ENCODE measurements at places on chromosomes 12 and 14.
A peak's percentile ranks its signal among the peaks of the same experiment; 100 is the strongest.

DNA sequence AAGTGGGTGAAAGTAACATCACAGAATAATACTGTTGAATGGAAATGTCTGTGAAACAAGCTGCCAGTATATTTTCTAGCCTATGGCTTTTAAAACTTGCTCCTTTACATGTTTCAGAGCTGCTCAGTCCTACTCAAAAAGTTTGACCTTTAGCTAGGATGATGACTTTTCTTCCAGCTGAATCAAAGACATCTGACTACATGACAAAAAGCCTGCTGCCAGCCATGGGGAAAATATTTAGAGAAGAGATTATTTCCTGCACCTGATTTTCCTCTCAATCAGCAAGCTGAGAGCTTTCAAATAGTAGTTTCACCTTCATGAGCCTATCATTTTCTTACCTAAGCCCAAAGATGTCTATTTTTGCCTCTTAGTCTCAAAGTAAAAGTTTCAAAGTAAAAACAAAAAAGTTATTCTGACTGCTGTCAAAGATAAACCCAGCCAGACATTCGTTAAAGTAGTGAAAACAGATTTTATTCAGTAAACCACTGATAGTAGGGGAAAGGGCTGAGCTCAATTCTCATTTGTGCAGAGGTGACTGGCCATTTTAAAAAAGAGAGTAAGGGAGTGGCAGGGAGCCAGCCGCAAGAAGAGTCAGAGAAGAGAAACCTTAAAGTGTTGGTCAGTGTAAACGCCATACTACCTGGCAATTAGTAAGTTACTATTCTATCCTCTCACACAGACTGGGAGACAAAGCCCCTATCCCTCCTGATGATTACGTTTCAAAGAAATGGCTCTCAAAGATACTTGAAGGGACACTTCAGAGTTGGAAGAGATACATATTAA, 2.2 kb downstream of the ATP6V1D start:
- no peak for DNase-seq

- DNase-seq, result peak; percentile 34
Observed at GRCh38 chr14:52131640-52132320, 62.9 kb upstream of the NID2 start.

DNA sequence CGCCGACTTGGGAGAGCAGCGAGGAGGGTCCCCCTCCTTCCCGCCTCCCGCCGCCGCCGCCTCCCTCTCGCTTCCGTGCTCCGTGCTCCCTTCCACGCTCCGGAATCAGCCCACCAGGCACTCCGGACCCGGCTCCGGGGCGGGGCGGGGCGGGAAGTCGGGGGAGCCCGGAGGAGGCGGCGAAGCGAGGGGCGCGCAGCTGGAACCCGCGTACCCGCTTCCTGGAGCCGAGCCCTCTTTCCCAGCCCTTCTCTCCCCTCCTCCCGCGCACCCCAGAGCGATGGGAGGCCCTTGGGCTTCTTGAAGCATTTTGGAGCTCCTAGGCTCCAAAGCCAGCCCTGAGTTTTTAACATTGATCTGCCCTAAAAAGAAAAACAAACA, at the start of gene SYNDIG1L:
TSS of gene SYNDIG1L (minus strand) at position 9 of the 381 bp plus-strand sequence. CDS start 16,466 bp downstream, outside the sequence.
- DNase-seq, result no peak

DNA sequence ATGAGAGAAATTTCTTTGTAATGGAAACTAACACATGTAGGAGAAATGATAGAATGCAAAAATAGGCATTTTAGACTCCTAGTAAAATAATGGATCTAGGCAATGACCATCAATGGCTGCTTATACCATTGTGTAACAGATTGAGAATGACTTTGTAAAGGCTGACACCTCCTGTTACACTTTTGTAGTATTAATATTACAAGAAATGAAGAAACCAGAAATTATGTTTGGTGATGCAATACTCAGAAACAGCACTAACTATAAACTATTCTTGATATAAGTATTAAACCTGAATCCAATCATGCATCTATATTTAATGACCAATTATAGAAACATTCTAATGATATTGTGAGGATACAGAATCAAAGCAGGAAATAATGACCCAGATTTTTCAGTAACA, 108.5 kb upstream of the CNTN1 start:
- no peak for DNase-seq

- no peak for DNase-seq
Observed at GRCh38 chr14:75514673-75515628, 7.3 kb upstream of the BATF start.

DNA sequence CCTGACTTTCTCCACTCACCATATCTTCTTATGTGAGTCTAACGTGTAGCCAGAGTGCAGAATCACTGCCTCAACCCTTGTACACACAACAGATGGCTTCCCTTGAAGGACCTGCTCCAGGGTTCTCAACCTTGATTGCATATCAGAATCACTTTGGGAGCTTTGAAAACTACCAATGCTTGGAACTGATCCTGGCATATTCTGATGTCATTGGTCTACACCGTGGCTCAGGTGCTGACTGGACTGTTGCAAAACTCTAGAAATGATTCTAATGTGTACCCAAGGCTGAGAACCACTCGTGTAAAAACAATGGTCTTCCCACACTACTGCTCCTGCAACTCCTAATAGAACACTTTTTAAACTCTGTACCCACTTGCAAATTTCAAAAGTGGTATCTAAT, 18.5 kb downstream of the TMEM132D start:
- no peak for DNase-seq

GRCh38 chr12:120529641-120530417, 871 bp upstream of the COQ5 start:
- DNase-seq, result no peak

DNA sequence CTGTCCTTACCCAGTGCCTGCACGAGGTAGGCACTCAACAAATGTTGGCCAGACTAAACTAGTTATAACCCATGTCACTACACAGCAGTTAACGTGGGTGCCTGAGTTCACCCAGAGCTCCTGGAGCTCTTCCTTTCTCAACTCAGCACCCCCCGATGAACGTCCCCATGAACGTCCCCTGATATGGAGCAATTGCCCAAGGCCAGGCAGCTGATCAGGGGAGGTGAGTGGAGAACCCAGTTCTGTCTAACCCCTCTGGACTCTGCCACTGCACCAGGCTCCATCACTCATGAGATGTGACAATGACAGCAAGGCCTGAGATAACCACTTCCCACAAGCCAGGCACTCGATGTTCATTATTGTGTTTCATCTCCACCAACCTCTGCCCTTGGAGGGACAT, 199.0 kb downstream of the BCL11B start:
- DNase-seq, result no peak

DNA sequence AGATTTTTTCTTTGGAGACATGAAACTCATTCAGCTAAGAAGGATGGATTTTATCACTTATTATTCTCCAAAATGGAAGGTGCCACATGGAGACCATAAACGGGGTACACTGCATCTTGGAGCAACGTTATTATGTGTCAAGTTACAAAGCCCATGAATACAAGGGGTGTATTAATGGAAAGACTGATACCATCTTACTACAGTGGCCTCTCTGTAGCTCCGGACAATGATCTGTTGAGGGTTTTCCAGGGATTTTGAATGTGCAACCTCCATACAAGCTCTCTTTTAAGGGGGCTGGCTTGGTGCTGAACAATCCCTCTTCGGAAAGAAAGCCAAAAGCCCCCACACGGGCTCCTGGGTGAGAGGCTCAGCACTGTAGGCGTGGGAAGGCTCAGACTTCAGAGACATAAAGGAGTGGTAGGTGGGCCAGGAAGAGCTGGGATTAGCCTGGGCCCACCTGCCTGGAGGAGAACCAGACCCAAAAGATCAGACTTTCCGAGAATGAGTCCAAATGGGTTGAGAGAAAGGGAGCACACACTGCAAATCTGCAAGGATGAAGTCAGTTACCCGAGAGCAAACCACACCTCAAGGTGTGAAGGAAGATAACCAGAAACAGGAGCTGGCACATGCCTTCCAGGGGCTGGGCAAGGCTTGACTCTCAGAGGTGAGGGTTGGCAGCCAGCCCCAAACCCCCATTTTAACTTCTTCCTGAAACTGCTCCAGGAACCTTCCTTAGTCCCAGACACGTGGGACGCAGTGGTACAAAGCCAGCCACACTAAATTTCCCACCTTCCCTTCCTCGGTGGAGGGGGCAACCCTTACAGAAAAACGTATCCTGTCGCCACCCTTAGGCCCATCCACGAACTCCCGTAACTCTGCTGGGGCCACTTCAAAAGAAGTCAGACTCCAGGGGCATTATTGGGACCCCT, 1.5 kb downstream of the VPS37B start:
- no peak for DNase-seq

DNA sequence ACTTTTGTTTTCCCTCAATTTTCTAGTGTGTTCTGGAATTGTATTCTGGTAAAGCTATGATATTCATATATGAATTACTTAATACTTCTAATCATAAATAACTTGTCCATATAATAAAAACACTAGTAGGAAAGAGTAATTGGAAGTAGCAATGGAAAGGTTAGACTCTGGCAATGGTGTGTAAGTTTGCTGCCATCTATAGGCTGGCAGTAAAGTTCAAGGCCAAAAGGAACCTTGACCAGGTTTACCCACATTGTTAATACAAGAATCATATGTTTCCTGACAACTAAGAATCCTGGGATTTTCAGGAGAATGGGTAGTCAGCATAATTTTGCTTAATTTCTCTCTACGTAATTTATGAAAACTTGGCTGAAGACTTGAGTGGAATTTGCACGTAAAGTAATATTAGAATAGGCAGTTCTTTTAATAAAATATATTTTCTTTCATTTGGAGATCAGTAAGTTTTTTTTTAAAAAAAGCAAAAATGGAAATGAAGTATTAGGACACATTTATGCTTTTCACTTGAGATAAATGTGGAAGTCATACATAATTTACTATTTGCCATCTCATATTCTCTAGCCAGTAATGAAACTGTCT, 926.7 kb downstream of the GALC start:
- no peak for DNase-seq

DNA sequence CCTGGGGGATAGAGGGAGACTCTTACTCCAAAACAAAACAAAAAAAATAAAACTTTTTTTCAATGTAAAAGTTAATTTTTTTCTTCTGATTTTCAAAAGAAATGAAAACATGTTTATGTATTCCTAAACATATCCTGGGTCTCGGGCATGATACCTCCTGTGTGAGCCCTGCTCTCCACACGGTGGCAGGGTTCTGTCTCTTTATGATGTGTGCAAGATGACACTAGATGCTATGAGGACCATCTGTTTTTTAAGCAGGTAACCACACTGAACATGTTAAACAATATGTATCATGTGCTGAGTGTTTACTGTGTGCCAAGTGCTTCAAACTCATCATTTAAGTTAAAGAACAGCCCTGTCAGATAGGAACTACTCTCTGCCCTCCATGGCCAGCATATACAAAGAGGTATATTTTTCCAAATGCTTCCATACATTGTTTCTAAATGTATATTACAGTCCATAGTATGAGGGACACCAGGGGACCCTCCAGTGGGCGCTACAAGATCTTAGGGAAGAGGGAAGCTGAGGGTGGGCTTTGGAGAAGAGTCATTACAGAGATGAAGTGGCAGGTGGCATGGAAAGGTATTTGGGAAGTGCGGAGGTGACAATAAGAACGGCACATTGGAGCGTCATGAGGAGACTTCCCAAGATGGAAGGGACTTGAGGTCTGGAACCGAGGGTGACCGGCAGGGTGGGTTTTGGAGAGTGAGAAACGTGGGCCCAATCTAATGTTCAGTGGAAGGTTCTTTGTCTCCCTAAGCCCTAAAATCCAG, 28.5 kb downstream of the FOS start:
- DNase-seq, result no peak

GRCh38 chr12:77724367-77724957, 106.2 kb upstream of the NAV3 start:
- DNase-seq, result no peak

DNA sequence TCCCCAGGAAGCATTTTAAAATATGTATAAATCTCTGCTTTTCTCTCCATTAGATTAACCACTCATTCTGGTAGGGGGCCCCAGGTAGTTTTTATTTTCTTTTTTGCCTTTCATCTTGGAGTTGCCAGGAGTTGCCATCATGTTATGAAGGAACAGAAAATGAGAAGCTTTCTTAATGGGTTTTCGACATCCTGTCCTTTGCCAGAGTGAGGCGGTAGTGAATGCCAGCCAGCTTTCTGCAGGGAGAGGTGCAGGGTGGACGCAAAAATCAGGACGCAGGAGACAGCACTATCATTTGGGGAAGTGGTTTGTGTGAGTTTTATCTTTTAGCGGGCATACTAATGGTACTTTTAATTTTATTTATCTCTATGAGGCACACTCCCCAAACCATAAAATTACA, 1.7 kb downstream of the RASSF8 start:
- no peak for DNase-seq
